Renal cortex interstitium (tissue), 15 donors: ENCODE measurements at places on chromosomes 5 and 9. TPM values are rescaled to one million over a fixed set of nuclear protein-coding genes. Genes with fewer than 3 reads are reported as not detected.

DNA sequence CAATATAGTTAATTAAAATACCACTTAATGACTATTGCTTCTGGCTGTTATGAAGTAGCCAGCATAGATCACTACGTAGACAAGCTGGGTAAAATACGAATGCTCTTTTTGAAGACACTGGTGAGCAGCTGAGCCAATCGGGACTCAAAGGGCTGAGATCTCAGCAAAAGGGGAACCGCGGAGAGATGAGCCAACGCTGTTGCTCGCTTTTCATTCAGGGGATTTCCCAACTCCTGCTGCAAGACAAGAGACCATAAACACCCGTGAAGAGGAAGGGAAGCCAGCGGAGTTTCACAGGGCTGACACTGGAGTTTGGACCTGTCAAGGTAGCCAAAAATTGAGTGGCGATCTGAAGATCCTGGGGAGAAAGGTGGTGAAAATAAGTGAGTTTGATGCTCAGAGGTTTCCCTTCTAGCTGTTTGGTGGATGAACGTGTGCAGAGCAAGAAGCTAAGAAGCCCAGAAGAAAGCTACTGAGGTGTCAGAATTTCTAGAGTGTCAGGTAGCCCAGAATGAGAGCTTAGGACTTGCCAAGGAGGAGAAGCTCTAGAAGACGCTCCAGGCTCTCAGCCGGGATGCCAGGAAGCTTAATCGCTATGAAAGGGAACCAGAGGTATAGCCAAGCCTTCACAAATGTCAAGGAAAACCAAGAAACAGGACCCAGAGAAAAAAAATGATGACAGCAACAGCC, 79.6 kb upstream of the RNU6ATAC start:
- DNase-seq: no peak

- no peak for DNase-seq
These were observed 19.5 kb upstream of the RAB14 start for GRCh38 chr9:121220996-121221663.

- DNase-seq: no peak
These were observed 292.3 kb upstream of the WWC1 start for GRCh38 chr5:167999182-167999581.

Gene FKTN
- polyA plus RNA-seq: 23.6 TPM

Gene DDX4
- polyA plus RNA-seq: not detected

Gene SGCD
- polyA plus RNA-seq: 5.6 TPM
